ENCODE measurements at places on chromosomes 7 and 10.

GRCh38 chr7:43044511-43044910, 67.9 kb upstream of the HECW1 start:
- no peak for DNase-seq

- DNase-seq, result no peak
Measured at GRCh38 chr10:43156590-43157341, 18.5 kb downstream of the CSGALNACT2 start.

DNA sequence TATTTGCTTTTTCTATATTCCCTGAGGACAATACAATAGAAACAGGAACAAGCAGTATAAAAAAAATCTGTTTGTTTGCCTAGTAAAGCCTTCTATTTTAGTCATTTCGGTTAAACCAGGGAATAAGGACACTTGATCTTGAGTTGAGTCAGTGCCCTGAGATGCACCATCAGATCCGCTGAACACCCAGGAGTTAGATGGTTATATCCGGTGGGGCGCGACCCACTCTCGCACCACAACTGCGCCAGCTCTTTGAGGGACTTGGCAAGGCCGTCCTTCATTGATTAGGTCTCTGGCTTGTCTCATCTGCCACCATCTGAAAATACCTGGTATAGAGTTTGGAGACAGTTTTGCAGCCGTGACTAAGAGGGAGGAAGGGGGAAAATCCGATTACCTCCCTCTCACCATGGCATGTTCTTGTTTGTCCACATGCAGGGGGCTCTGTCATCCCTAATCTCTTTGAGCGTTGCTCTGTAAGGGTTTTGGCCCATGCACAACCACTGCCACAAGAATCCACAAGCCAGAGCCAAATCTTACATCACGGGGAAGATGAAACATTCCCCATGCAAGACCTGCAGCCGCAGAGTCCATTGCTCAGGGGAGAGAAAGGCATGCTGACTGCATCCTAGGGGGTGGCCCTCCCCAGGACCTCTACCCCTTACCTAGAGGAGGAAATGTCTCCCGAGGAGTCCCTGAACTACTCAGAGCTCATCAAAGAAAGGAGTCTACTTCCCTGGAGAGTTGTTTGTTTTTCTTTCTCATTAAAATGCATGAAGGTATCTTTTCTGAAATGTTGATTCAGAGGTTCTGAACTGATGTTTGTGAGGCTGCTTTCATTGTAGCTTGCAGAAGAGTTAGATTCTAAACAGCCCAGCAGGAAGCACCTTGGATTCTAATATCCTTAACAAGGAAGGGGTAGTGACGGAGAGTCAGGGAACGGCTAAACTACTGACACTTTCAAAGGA, 101.6 kb upstream of the FAM171A1 start:
- no peak for DNase-seq

- no peak for DNase-seq
Measured at GRCh38 chr10:113765910-113766309, 14.4 kb downstream of the PLEKHS1 start.

DNA sequence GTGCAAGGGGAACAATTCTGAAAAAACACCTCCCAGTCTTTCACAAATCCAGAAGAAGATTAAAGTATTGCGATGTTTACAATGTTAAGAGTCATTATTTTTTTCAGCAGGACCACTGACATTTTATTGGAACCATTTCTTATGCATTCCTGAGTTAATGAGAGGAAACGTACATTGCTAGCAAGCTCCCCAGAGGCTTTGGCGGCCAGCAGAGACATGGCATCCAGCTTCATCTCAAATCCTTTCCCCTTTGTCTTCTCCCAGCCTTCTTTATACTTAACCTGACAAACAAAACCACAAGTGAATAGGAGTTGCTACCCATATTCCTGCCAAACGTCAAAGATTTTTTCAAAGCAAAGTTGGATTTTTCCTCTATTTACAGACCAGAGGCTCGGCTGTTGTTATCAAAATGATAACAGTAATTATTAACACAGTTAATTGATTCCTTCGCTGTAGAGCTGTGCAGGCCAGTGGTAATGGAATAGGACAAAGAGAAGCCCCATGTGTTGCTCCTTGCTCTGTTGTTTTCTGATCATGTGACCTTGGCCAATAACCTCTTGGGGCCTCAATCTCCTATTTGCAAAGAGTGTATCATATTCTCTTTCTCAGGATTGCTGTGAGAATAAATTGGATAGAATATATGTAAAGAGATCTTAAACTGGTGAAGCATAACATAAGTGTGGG, 32.0 kb downstream of the NRAP start:
- no peak for DNase-seq

- no peak for DNase-seq
Measured at GRCh38 chr7:71776726-71777125, 635.4 kb downstream of the CALN1 start.

DNA sequence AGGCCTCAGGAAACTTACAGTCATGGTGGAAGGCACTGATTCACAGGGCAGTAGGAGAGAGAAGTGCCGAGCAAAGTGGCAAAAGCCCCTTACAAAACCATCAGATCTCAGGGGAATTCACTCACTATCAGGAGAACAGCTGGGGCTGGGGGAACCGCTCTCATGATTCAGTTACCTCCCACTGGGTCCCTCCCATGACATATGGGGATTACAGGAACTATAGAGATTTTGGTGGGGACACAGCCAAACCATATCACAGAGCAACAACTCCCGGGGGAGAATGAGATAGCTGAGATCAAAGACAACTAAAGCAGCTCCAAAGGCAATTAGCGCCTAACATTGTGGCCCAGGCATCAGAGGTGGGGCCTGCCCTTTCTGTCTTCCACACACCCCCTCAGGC, 85.4 kb upstream of the VOPP1 start:
- no peak for DNase-seq

GRCh38 chr7:3950249-3950648, 649.2 kb downstream of the SDK1 start:
- DNase-seq, result no peak

DNA sequence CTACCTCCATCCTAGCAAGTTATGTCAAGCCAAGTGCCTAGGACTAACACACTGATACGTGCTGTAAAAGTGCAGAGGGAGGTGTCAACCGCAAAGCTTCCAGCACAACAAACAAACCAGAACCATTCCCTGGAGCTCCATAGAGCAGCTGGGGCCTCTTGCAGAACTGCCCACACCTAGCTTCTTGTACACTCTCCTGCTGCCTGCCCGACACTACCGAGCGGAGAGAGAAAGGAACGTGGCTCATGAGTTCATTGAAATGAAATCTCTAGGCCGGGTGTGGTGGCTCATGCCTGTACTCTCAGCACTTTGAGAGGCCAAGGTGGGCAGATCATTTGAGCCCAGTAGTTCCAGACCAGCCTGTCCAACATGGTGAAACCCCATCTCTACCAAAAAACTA, 73.5 kb downstream of the MKI67 start:
- DNase-seq, result no peak

DNA sequence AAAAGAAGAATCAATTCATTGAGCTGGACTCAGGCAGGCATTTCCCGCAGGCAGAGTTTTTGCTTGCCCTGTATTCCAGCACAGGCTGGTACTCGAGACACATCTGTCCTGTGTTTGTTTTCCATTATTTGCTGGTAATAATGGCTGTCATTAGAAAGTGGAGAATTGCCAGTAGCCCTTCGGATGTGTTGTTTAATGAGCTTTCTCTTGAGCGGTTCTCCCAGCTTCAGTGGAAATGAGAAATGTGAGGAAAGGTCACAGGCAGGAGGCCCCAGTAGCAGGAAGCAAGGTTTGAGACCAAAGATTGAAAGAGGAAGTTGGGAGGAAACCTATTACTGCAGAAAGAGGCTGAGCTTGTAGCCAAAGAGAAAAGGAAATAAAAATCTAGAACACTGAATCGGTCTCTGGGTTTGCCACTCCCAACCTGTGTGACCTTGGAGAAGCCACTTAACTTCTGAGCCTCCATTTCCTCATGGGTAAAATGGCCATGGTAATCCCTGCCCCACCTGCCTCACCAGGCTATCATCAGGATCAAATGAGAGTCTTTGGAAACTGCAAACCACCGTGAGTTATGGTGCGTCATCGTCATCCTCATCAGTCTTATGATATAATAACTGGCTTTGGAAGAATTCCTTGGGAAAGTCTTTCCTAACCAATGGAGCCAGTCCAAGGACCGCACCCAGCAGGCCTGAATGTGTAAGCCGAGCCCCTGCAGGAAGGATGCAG, 67.7 kb downstream of the TACR2 start:
- no peak for DNase-seq

- no peak for DNase-seq
Measured at GRCh38 chr7:24917510-24918239, 62.3 kb downstream of the OSBPL3 start.

GRCh38 chr10:109914966-109915365, 8.3 kb downstream of the XPNPEP1 start:
- no peak for DNase-seq

- no peak for DNase-seq
Measured at GRCh38 chr7:102942868-102943267, 30.1 kb downstream of the LRRC17 start.

DNA sequence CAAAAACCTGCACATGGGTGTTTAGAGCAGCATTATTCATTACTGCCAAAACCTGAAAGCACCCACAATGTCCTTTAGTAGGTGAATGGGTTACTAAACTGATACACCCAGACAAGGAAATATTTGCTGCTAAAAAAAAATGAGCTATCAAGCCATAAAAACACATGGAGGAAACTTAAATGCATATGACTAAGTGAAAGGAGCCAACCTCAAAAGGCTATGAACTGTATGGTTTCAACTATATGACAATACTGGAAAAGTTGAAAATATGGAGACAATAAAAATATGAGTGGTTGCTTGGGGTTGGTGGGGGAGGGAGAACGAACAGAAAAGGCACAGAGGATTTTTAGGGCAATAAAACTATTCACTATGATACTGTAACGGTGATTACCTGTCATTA, 291.0 kb downstream of the TNS3 start:
- no peak for DNase-seq

DNA sequence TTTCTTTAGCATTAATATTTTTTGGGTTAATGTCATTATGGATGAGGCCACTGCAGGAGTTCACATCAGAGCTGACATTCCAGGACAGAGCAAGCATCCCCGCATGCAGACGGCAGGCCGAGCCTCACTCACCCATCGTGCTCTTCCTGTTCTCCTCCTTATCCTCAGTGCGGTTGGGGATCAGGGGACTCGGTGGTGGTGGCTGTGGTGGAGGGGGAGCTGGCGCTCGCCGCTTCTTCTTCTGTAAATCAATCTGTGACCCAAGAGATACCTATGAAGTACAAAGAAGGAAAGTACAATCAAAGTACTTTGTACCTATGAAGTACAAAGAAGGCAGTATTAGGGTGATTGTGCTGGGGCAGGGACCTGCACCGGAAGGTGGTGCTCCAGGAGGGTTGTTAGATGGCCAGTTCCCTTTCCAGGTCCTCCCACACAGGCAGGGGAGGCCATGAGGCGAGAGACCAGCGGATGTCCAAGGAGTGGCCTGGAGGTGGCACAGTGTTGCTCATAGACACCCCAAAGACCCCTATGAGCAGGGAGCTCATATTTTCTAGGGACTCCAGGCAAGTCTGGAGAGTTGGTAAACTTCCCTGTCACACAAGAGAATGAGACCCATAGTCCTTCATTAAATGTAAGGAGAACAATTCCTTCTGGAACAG, 231.4 kb downstream of the COBL start:
- DNase-seq, result no peak
